ENCODE measurements at places on chromosomes 5 and 9.

GRCh38 chr9:36154331-36154952, 14.7 kb upstream of the CCIN start:
- no peak for DNase-seq

GRCh38 chr5:76305775-76306174, 97.3 kb upstream of the IQGAP2 start:
- DNase-seq, result no peak

GRCh38 chr9:110880189-110880588, 158.1 kb downstream of the LPAR1 start:
- DNase-seq, result no peak

GRCh38 chr5:160054831-160055230, 45.9 kb downstream of the TTC1 start:
- no peak for DNase-seq

DNA sequence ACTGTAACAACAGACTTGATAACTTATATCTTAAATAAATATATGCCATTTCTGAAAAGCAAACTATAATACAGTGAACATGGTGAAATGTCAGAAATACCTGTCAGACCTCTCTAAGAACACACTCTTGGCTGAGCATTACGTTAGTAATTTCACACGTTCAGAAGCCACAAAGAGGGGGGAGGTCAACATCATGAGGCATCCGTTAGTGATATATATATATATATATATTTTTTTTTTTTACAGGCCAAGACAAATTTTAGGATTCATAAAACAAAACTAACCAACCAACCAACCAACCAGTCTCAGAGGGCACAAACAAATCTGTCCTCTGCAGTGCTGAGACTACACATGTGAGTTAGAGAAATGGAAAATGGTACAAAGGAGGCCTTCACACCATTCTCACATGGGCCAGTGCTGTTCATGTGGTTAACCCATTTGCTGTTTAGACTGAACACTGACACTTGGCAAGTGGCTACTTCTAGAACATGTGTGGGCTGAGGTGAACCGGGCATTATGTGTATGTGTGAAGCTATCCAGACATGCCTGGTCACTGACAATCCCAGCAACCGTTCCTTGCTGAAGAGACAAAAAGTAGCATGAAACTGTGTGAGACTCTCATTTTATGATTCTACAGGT, 54.5 kb downstream of the ELL2 start:
- DNase-seq, result no peak

- DNase-seq, result no peak
Measured at GRCh38 chr5:151002250-151002649, 18.1 kb upstream of the GPX3 start.

DNA sequence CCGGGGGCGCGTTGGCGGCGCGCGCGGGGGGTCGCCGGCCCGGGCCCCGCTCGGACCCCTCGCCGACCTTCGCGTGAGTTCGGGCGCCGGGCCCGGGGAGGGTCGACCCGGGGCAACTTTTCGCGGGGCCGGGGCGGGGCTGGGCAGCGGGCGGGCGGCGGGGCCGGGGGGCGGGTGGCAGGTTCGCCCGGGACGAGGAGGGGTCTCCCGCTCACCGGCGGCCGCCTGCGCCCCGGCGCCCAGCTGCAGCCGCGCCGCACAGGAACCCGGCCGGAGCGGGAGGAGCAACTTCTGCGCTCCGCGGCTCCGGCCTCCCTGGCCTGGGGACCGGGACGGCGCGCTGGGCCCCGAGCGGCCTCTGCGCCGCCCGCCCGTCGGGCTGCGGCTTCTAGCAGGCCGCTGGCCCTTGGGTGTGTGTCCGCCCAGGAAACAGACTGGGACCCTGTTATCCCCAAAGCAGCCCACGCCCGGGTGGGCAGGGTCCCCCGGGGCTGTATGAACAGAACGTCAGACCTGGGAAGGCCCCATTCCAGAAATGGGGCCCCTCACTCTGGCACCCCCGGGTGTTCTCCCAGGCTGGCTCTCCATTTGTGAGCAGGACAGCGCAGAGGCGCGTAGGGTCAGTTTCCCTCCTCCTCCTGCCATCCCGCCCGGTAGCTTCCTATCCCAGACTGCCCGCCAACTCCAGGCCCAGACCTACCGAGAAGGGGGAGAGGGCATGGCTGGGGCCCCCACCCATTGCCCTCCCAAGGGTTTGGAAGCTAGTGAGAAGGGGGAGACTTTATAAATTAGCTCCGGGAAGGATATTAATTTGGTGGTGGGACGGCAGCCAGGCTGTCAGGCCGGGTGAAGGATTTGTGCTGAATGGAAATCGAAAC, 708 bp downstream of the RXRA start:
- DNase-seq, result no peak

- no peak for DNase-seq
Measured at GRCh38 chr5:135724617-135725016, 109.8 kb upstream of the SLC25A48 start.

DNA sequence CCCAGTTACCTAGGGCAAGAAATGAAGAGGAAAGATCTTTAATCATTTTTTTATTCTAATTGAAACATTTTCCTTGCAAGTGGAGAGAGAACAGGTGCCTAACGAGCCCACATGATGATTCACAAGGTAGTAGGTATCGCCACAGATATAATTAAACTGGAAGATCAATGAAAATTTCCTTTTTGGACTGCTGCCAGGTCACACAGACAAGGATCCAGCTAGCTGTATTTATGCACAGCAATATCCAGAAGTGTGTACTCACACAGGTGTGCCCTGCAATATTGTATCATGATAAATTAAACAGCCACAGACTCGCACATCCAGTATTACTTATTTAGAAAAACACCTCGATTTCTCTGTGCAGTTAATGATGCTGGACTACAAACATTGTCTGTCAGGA, 294.0 kb upstream of the SMARCA2 start:
- no peak for DNase-seq

GRCh38 chr5:125409234-125409860, 662.9 kb upstream of the ZNF608 start:
- no peak for DNase-seq

DNA sequence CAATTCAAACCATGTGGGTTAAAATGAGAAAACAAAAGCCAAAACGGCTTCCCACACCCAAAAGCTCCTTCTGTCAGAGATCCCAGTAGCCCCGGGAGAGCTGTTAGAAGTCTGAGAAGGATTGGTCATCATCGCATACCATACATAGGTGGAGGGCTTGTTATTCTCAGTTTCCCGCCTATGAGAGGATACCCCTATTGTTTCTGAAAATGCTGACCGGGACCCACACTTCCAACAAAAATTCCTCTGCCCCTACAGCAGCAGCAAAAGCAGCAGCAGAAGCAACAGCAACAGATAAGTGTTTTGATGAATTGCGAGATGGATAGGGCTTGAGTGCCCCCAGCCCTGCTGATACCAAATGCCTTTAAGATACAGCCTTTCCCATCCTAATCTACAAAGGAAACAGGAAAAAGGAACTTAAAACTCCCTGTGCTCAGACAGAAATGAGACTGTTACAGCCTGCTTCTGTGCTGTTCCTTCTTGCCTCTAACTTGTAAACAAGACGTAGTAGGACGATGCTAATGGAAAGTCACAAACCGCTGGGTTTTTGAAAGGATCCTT, at the start of gene TEK:
Gene TEK (plus strand): TSS at position 245 of the 561 bp plus-strand sequence. CDS start 366 bp downstream, outside the sequence.
- no peak for DNase-seq

GRCh38 chr9:109239240-109239639, 72.2 kb upstream of the FRRS1L start:
- DNase-seq, result no peak

- DNase-seq, result no peak
Measured at GRCh38 chr5:75734913-75735789, 17.9 kb upstream of the POC5 start.

GRCh38 chr9:1207686-1208085, 157.5 kb downstream of the DMRT2 start:
- no peak for DNase-seq

DNA sequence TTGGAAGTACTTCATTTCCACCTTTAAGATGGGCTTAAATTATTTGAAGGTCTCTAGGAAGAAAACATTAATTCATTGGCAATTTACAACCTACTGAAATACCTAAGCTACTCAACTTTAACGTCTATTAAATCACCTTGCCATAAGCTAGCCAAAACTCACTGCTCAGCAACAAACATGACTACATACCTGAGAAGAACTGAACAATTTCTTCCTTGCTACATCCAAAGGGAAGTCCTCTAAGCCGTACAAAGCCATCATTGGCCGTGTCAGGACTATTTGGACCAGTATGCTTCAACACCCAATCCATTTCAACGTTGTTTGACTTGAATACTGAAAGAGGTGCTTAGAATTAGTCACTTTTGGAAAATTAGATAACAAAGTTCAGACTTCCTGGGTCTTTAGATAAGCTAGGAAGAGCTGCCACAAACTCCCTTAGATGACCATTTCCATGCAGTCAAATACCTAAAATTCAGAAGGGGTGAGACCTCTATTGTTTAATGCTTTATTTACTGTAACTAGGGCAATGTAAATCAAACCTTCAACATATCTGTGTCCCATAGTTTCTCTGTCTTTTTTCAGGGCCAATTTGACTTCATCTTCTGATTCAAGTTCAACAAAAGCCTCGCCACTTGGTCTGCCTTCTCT, 2.6 kb downstream of the HNRNPH1 start:
- DNase-seq, result no peak

DNA sequence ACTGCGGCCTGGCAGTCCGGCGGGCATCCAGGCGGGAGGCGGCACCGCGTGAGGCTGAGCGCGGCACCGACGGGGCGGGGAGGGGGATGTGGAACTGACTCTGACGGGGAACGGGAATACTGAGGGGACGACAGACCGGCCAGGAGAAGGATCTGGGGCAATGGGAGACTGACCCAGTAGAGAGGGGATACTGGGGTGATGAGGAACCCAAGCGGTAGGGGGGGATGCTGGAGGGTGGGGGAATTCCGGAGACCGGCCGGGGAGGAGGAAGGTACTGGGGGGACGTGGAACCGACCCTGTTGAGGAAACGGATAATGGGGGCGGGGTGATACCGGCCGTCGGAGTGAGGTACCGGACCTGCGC, 423 bp downstream of the IPPK start:
- no peak for DNase-seq

DNA sequence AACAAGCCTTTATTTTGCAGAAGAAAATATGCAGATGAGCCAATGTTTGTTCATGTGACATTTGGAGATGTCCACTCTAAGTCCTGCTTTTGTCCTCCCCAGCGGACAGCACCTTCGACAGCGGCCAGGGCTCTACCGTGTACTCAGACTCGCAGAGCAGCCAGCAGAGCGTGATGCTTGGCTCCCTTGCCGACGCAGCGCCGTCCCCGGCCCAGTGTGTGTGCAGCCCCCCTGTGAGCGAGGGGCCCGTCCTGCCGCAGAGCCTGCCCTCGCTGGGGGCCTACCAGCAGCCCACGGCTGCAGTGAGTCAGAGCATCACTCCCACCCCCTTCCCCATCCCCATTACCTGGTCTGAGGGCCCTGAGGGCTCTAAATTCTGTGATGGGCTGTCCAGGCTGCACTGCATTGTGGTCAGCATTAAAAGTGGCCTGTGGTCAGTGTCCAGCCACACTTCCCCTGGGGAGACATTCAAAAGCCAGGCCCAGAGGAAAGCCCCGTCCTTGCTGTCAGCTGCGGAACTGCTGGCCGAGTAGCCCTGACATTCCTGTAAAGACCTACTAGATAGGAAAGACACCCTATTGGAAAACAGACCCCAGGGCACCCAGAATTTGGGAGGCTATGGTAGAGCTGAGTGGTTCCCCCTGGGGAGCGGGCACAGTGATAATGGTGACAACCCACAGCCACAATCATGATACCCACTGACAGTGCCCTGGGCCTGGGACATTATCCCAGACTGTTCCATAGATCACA, 69.0 kb downstream of the WNK2 start:
- no peak for DNase-seq

DNA sequence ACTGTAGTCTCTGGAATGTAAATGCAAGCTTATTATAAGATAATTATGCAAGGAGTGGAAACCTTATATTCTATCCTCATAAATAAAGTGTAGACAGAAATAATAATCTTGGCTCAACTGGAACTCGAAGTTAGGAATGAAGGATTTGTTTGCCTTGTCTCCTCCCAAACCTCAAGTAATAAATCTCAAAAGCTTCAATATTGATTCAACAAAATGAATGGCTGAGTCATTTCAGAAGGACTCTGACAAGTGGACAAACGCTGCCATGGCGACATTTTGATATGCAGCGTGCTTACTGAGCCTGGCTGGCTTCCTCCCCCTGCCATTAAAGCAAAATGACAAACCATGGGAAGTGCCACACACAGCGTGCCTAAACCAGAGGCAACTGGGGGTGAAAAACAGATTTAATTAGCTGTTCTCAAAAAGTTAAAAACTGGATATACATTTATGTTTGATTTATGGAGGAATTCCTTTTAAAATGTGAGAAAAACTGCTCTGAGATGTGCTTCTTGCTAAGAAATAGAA, 10.5 kb upstream of the ADGRV1 start:
- DNase-seq, result no peak

- no peak for DNase-seq
Measured at GRCh38 chr9:122900791-122901190, 4.4 kb downstream of the RC3H2 start.

GRCh38 chr5:61881821-61882487, 424.1 kb upstream of the KIF2A start:
- DNase-seq, result no peak

- DNase-seq, result no peak
Measured at GRCh38 chr9:83449983-83450382, 88.2 kb downstream of the FRMD3 start.

- DNase-seq, result no peak
Measured at GRCh38 chr9:115018547-115019435, 88.4 kb upstream of the TNFSF8 start.

DNA sequence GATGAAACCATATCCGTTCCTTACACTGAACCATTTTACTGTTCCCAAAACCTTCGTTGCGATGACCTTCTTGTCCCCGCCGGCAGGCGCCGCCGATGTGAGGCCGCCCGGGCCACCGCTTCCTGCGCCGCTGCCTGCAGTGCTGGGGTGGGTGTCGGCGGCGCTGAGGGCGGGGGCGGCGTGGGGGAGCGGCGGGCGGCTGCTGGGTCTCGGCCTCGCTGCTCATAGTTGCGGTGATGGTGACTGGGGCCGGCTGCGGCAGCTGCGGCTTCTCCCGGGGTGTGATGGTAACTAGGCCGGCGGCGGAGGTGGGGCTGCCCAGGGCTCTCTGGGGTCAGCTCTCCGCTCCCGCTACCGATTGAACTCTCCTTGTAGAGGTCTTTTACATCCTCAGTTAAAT, 14.1 kb upstream of the OR2S2 start:
- peak; percentile 16 for DNase-seq

All from CD4-positive, alpha-beta T cell (primary cell).